ENCODE measurements at places on chromosomes 13 and 19.
A peak's percentile ranks its signal among the peaks of the same experiment; 100 is the strongest.

DNA sequence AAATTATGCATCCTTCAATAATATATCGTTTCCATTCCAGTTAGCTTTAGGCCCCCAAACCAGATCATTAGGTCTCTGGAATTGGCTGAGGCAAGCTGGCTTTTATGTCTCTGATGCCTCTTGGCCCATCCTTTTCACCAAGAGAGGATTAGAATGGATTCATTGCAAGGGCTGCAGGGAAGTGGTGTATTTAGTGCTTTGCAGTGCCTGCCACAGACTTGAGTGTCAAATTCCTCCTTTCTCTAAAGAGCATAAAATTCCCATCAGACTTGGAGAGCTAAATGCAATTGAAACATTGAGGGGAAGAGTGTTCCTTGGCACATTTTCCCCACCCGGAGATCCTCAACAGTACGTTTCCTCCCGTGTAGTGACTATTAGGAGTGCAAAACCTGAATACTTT is 302.6 kb downstream of the ATP8A2 start:
- no peak for DNase-seq

- DNase-seq: no peak
Observed at GRCh38 chr19:1082928-1083816, 12.0 kb downstream of the POLR2E start.

- DNase-seq: no peak
Observed at GRCh38 chr13:24745861-24746617, 17.9 kb upstream of the RNF17 start.

DNA sequence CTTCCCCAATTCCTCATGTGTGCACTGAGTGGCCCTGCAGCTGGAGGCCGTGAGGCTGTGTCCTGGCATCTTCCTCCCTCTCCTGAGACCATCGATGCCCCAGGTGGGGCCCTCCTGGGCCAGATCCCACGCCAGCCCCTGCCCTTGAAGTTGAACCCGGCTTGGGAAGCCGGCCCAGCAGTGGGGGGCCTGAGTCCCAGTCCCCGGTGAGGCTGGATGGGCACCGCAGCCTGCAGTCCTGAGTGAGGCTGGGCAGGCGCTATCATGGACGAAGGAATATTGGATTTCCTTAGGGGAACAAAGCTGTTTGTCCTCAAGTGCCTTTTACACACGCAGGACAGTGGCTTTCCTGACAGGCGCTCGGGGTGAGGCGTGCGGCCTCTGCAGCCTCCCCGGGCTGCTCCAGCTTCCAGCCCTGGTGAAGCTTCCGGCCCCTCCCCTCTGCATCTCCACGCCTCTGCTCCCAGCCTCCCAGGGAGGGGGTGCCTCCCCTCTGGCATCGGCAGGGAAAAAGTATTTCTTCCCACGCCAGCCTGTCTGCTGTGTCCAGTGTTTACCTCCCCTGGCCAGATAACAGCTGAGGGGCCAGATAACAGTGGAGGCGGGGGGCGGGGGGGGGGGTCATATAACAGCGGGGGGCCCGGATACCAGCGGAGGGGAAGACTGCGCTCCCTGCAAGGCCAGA is 159.5 kb downstream of the KDM4B start:
- DNase-seq: no peak

GRCh38 chr19:18128044-18128443 is 24.9 kb upstream of the PIK3R2 start:
- no peak for DNase-seq

DNA sequence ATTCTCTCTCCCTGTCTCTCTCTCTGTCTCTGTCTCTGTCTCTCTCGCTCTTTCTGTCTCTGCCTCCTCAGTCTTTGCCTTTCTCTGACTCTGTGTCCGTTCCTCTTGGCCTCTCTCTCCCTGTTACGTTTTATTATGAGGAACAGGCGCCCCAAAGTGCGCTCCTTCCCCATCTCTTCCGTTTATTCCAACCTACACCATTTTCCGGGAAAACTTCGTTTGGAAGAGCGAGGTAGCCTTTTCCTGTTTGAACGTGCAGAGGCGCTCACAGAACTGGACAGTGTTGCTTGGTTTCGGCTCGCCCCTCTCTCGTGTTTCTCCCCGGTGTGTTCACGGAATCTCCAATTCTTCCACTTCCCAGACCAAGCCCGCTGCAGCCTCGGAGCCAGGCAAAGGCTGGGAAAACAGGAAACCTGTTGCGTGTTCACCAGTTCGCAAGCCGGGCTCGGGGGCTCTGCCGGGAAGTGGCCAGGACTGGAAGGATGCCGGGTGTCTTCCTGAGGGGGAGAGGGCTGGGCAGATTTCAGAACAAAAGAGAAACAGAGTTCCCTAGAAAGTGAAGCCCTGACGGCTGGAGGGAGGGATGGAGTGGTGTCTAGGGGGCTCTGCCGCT is 605 bp downstream of the TMEM255B start:
- no peak for DNase-seq

DNA sequence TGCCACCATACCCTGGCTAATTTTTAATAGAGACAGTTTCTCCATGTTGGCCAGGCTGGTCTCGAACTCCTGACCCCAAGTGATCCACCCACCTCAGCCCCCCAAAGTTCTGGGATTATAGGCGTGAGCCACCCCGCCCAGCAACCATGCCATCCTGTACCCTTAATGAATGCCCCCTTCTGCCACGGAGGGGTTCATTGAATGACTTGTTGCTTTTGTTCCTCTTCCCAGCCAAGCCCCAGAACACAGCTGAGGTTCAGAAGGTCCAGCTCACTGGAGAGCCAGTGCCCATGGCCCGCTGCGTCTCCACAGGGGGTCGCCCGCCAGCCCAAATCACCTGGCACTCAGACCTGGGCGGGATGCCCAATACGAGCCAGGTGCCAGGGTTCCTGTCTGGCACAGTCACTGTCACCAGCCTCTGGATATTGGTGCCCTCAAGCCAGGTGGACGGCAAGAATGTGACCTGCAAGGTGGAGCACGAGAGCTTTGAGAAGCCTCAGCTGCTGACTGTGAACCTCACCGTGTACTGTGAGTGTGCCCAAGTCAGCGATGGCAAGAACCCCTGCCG is 6.0 kb downstream of the PVR start:
- DNase-seq: no peak

- peak; percentile 46 for DNase-seq
Observed at GRCh38 chr13:36297366-36298338, at the start of gene CCDC169. Gene CCDC169, minus strand, starts transcription at chr13:36297814. Its CDS starts 95 bp downstream, at chr13:36297719.

GRCh38 chr19:33481863-33482262 is 39.7 kb downstream of the PEPD start:
- DNase-seq: no peak

DNA sequence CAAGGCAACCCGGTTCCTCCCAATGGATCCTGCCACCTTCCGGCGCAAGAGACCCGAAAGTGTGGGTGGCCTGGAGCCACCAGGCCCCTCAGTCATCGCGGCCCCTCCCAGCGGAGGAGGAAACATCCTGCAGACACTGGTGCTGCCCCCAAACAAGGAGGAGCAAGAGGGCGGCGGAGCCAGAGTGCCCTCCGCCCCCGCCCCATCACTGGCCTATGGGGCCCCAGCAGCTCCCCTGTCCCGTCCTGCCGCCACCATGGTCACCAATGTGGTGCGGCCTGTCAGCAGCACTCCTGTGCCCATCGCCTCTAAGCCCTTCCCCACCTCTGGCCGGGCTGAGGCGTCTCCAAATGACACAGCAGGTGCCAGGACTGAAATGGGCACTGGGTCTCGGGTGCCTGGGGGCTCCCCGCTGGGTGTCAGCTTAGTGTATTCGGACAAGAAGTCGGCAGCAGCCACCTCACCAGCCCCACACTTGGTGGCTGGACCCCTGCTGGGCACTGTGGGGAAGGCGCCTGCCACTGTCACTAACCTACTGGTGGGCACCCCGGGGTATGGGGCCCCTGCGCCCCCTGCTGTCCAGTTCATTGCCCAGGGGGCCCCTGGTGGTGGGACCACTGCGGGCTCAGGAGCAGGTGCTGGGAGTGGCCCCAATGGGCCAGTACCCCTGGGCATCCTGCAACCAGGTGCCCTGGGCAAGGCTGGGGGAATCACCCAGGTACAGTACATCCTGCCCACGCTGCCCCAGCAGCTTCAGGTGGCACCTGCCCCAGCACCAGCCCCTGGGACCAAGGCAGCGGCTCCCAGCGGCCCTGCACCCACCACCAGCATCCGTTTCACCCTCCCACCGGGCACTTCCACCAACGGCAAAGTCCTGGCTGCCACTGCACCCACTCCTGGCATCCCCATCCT is 11.2 kb upstream of the PRR19 start:
- DNase-seq: no peak

DNA sequence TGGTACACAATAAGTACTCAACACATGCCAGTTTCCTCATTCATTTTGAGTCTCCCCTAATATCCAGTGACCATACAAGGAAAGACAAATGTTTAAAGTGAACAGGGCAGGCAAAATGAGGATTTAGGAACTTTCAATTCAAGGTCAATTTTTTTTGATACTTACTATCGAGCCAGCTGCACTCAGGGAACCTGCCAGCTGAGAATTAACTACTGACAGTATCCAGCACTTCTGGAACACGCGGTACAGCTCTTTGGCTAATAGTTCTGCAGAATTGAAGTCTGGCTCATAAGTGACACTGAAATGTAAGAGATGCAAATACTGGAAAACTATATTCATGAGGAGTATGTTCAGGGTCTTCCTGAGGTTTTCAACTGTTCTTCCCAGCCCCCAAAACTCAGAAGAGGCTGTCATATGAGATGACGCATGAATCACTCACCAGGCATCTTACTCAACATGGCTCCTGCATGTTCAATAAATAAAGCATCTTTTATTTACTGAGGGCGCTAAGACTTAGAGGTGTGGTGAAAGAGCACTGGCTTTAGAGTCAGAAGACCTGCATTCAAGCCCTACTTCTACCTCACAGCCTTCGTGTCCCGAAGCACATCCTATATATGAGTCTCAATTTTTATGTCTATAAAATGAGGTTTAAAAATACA is 25.6 kb downstream of the RUBCNL start:
- DNase-seq: no peak

DNA sequence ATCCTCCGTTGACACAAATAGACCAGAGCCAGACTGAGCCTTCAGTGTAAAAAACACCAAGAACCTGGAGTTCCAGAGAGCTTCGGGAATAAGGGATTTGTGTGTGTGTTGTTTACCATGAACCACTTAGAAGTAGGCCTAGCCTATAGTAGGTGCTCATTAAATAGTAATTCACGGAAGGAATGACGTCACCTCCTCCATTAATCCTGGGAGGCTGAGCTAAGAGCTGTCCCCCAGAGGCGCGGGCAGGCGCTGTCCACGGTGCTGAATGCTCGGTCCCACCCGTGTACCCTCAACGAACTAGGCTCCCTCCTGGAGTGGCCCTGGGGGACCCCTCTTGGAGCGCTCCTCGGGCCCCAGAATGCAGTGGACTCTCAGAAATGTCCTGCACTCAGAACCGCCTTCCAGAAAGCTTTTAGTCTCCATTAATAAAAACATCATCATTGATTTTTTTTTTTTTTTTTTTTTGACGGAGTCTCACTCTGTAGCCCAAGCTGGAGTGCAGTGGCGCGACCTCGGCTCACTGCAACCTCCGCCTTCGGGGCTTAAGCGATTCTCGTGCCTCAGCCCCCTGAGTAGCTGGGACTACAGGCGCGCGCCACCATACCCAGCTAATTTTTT is 6.5 kb downstream of the UNC13A start:
- DNase-seq: no peak

DNA sequence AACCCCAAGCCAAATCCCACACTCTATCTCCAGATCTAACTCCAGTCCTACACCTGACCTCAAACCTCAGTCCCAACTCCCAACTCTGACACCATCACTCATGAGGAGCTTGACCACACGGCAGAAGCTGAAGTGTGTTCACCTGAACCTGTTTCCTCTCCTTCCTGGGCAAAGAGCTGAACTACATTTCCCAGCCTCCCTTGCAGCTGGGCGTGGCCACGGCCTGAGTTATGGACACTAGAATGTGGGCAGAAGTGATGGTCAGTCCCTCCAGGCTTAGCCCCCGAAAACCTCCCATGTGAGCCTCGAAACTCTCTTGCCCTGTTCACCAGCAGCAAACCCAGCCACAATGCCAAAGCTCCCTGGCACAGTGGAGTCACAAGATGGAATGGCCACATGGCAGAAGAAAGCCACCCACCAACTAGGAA is 19.5 kb upstream of the MEIS3 start:
- no peak for DNase-seq

DNA sequence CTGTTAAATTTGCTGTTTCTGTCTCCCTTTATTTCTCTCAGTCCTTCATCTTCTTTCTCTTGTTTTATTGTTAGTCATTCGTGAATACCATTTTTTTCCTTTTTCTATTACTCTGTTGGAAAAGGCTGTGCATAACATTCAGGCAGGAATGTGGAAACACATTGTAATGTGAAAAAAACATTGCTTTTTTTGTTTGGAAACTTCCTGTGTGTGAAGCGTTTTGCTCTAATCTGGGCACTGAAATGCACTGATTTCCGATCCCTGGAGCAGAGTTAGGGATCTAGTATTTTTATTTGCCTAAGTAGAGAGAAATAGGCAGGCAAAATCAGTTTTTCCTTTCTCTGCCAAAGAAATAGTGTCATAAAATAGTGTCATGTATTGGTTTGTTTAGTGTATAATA is 155.5 kb downstream of the PCCA start:
- no peak for DNase-seq

- peak; percentile 57 for DNase-seq
Observed at GRCh38 chr13:42101821-42102585, 53.6 kb downstream of the DGKH start.

DNA sequence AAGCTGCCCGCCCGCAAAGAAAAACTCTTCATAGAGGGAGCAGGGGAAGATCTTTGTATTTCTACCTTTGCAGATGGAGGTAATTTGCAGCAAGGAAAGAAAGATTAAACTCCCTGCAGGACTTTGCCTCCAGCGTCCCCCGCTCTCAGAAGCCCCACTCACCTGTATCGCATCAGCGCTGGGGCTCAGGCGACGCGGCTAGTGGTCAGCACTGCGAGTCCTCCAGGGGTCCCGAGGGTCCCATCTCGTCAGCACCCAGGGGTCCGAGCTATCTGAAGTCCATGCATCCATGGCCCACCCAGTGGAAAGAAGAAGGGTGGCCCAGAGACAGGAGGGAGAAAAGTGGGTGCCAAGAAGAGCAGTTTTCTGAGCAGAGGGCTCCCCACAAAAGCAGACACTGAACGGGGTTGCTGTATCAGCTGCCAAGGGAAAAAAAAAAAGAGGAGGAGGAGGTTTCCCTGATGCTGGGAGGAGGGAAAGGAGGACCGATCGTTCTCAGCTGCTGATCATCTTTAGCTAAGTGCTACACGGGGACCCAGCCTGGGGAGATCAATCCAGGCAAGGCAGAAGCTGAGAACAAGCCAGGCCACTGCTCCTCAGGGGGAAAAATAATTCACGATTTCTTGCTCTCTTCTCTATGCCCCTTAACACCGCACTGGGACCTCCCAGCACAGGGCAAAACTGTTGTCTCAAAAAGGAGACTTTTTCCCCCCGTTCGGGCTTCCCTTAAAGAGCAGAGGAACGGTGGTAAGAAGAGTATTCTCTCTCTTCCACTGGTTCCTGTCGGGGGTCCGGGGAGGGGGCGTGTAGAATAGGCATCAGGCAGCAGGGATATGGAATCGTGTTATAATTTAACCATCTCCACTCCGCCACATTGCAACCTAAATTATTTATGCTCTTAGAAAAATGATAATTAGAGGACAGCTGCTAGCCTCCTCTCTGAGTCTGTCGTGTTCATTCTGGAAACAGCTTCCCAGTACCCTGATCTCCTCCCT is 117.7 kb upstream of the CACNA1A start:
- DNase-seq: peak; percentile 43

GRCh38 chr13:75285310-75285709 is 196.7 kb downstream of the TBC1D4 start:
- DNase-seq: no peak

Data from DMS79 treated with DMSO at 0.1 percent for 48 hours (cell line).